ENCODE measurements at places on chromosomes 16 and 17.
A peak's percentile ranks its signal among the peaks of the same experiment; 100 is the strongest.

DNA sequence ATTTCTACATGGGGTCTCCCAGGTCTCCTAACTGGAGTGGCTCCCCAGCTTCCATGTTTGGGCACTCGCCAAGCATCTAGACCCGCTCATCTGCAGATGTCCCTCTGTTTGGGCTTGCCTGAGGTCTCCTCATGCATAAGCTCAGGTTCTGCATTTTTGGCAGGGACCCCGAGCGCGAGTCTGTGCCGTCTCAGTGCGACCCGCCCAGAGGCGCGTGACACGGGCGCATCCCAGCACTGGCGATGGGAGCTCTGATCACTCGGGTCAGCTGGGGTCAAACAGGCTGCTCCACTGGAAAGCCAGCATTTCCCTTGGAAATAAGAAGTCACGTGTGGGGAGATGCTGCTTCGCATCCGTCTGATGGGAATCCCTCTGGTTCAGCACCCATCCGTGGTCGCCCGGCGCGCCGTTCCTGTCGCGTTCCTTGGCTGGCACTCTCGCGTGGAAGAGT, 56.9 kb upstream of the FASN start:
- DNase-seq = no peak

DNA sequence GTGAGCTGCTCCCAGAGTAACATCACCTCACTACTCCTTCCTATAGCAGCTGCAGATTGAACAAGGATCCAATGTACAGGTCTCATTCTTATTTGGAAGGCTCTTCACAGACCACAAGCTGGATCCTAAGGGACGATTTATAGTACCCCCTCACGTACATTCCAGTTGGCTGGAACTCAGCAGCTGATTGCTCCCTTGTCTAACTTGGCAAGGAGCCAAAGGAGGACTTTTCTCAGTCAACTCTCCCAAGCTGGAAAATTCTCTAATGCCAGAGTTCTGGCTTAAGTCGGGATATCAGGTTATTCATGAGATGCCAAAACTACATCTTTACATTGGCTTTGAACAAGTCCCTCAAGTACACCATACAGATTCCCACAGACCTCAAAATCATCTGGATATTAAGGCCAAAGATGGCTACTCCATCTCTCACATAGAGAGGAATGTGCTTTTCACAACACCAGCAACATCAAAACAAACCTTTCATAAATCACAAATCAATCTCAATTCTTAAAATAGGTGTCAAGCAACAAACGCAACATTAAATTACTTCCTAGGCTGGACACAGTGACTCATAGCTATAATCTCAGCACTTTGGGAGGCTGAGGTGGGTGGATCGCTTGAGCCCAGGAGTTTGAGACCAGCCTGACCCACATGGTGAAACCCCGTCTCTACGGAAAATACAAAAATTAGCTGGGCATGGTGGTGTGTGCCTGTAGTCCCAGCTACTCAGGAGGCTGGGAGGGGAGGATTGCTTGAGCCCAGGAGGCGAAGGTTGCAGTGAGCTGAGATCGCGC, 39.3 kb downstream of the SMG6 start:
- peak; percentile 40 for DNase-seq

GRCh38 chr16:61576476-61576875, 459.8 kb downstream of the CDH8 start:
- no peak for DNase-seq

DNA sequence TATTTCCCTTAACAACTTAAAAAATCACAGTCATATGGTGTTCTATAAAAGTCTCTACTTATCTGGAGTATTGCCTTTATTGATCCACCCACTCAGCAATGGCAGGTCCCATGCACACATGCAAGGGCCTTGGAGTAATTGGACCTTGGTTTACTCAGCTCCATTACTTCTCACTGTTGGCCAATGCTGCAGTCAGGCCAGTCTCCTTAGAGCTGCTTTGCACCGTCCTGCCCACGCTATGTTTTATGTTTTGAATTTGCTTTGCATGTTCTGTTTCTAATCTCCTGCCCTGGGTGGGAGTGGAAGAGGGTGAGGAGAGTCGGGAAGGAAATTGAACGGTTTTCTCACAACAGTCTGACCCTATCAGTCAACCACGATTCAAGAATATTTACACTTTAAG, 23.6 kb downstream of the ARHGAP44 start:
- DNase-seq = no peak

- DNase-seq = no peak
Measured at GRCh38 chr17:28057731-28058246, 15.3 kb downstream of the NLK start.

GRCh38 chr16:11356573-11357331, 11.5 kb downstream of the RMI2 start:
- DNase-seq = peak; percentile 65

DNA sequence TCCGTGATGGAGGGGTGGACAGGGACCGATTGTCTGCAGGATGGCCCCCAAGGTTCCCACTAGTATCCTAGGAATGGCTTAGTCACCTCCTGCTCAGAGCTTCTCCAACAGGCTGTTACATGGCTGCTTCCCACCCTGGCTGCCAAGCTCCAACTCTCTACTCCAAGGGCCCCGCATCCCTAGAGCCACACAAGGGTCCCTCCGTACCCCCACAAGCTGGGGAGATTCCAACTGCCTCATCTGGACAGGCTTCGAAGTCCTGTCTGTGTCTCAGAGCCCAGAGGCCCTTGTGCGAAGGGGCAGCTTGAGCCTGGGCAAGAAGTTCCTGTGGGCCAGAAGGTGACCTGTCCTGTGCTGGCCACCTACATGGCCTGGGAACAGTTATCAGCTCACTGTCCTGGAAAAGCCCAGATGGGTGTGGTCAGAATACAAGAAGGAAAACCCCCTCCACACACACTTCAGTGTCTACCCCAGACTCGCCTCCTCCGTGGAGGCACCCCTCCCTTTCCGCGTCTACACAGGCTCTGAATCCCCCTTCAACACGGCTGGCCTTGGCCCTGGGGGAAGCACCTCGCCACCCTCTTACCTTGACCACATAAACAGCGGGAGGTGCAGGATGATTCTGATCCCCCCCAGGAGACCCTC, 586 bp downstream of the MEAK7 start:
- DNase-seq = peak; percentile 9

DNA sequence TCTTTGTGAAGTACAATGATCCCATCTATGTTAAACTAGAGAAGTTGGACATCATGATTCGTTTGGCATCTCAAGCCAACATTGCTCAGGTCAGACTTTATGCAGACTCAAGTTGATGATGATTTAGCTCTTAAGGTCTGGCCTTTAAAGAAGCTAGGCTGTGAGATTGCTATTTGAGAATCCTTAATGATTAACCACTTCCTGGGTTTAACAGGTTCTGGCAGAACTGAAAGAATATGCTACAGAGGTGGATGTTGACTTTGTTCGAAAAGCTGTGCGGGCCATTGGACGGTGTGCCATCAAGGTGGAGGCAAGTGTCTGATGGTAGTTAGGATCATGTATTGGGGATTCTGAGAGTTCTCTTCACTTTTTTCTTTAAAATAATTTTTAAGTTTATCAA, 40.3 kb downstream of the AP2B1 start:
- DNase-seq = no peak

- no peak for DNase-seq
Measured at GRCh38 chr16:87765473-87765775, 362 bp downstream of the KLHDC4 start.

DNA sequence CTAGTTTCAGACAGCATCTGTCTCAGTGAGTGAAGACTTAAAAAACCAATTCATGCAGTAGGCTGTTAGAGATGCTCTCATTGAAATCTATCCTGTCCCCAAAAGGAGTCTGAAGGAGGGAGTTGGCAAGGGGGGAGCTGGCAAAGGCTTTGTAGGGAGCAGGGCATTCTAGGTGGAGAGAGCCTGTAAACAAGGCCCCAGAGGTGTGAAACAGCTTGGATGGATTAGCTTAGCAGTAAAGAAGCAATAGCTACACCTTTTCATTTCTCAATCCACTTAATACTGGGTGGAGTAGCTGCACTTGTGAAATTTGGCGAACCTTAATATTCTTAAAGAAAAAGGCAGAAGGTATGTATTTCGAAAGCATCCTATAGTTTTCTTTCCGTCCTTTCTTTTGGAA, 61.8 kb downstream of the KSR1 start:
- no peak for DNase-seq

GRCh38 chr16:66205287-66206231, 160.9 kb upstream of the CDH5 start:
- DNase-seq = peak; percentile 61

DNA sequence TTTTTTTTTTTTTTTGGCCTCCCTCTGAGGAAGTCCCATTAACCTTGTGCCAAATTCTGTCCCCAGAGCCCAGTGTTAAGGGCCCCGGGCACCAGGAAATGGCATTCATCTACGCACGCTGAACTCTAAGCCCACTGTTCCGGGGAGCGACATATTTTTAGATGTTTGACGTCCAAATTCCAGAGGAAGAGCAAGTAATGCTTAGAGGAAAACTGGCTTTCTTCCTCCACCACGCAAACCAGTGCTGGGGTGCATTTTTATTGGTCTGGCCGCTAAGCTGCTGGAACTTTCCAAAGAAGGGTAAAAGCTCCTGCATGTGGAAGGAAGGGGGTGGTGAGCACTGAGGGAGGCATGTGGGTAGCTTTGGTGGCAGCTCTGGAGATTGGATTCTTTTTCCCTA, 8.3 kb downstream of the WFDC1 start:
- DNase-seq = no peak

- no peak for DNase-seq
Measured at GRCh38 chr16:51150888-51151320, at the start of gene SALL1. SALL1 (minus strand) TSS chr16:51151270; CDS start chr16:51151241, 29 bp downstream.

GRCh38 chr16:88392616-88393015, 9.9 kb downstream of the ZNF469 start:
- DNase-seq = no peak

- DNase-seq = peak; percentile 63
Measured at GRCh38 chr17:49370971-49371834, 9.2 kb upstream of the ZNF652 start.

GRCh38 chr16:70476272-70477020, 22.1 kb downstream of the FCSK start:
- DNase-seq = peak; percentile 85

DNA sequence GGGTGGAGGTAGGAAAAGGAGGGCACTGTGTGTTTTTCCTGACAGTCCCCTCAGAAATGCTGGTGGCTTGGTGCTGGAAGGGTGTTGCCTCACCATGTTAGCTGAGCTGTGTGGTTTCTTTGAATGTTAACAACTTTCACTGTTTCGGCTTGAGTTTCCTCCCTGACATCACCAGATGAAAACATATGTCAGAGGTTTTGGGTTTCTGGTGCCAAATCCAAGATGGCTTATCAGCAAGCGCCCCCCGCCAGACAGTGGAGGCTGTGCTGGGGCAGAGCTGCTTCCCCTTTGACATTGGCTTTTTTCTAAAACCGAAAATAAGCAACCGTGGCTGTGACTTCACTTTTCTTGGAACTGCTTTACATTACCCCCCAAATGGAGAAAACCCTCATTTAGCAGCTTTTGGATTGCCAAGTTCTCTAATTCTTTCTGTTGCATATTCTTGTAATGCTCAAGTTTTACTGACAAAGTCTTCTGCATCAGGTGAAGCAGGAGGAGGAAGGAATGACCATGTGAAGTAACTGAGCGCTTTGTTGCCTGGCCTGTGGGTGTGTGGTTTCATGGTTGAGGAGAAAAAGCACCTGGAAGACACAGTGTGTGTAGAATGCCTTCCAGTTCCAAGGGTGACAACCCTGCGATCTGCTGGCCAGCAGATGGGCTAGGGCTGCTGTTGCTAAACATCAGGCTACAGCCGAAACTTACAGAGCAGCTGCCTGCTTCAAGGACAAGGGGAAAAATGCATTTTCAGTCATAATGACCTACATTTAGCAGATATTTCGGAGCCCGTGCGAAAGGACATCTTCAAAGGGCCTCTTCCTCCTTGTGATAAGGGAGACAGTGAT, 9.7 kb downstream of the RMI2 start:
- no peak for DNase-seq

All from myocyte (in vitro differentiated cells).